GM18507 (cell line): ENCODE measurements at places on chromosomes 4 and X.

- DNase-seq = no peak
Measured at GRCh38 chr4:88821522-88821921, 123.9 kb upstream of the NAP1L5 start.

DNA sequence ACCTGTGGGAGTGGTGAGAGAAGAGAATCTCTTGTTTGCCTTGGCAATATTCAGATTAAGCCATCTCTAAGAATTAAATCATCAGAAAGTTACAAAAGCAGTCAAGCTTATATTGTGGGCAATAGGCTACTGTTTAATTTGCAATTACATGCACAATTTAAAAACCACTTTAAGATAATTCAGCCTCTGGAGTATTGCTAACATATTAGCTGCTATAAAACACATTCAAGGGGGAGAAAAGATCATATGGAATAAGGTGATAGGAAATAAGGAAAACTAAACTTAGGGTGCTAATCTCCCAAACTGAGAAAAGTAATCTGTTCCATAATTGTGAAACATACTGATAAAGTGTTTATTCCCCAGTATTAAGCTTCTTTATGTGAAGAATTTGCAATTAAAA, 103.9 kb downstream of the ARAP2 start:
- no peak for DNase-seq

- DNase-seq = no peak
Measured at GRCh38 chrX:7647831-7648230, 195.1 kb upstream of the VCX start.

- DNase-seq = no peak
Measured at GRCh38 chrX:109732017-109732801, 848 bp downstream of the ACSL4 start.

GRCh38 chrX:154123241-154124219, 20.5 kb upstream of the OPN1LW start:
- DNase-seq = peak; percentile 15

DNA sequence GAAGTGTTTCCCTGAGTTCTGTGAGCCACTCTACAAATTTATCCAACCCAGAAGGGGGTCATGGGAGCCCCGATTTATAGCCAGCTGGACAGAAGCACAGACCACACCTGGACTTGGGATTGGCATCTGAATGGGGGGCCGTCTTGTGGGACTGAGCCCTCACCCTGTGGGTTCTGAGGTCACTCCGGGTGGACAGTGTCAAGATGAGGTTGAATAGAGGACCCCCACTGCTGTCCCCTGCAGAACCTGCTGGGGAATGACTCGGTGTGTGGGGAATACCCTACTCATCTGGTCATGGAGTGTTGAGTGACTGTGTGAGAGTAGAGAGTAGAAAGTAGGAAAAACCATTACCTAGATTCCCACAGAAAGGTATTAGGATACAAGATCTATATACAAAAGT, 67.5 kb downstream of the ZFYVE28 start:
- no peak for DNase-seq
